ENCODE measurements at places on chromosomes 7 and 10.

DNA sequence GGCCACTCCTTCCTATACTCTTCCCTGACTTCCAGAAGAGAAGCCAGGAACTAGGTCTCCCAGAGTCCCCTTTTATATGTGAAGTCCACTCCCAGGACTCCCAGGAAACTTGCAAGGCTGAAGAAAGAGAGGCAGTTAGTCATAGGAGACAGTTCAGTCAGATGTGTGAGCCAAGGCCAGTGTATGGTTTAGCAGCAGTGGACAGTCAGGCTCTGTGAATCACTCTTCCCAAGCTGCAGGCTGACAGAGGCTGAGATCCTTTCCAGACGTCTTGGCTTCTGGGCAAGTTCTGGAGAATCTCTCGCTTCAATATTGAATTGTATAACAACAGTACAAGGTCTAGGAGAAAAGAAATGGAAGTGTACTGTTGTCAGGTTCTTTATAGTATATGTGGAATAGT is 26.9 kb downstream of the BLVRA start:
- DNase-seq = no peak

DNA sequence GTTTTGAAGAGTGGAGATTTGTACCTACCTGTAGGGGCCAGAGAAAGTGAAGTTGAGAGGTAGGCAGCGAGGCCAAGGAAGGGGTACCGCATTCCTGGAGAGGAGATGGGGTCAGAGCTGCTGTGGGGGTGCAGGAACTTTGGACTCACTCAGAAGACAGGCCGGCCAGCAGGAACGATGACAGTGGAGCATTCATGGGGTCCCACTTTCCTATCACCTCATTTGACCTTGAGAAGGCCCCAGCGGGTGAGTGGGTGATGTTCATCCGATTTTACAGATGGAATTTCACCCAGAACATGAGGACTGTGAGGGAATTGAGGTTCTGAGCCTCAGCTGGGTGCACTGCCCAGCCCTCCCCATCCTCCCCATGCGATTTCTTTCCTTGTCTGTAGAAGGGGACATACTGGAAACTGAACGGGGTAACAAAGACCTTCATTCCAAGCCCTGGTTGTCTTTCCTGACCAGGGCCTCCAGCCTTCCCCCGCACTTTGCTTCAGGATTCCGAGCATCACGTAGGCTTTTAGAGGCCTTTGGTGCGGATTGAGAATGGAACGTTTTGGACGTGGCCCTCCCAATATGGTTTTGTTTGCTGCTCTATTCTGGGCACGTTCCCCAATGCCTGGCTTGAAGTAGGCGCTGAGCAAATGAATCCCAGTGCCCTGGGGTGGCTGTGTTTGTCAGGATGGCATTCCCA is 87.3 kb downstream of the ADCY1 start:
- no peak for DNase-seq

GRCh38 chr10:3750854-3751253 is 34.2 kb downstream of the KLF6 start:
- DNase-seq = no peak

- peak; percentile 70 for DNase-seq
Observed at GRCh38 chr7:30445770-30446169, 32.8 kb downstream of the NOD1 start.

- no peak for DNase-seq
Observed at GRCh38 chr7:116582806-116583444, 58.1 kb downstream of the CAV1 start.

DNA sequence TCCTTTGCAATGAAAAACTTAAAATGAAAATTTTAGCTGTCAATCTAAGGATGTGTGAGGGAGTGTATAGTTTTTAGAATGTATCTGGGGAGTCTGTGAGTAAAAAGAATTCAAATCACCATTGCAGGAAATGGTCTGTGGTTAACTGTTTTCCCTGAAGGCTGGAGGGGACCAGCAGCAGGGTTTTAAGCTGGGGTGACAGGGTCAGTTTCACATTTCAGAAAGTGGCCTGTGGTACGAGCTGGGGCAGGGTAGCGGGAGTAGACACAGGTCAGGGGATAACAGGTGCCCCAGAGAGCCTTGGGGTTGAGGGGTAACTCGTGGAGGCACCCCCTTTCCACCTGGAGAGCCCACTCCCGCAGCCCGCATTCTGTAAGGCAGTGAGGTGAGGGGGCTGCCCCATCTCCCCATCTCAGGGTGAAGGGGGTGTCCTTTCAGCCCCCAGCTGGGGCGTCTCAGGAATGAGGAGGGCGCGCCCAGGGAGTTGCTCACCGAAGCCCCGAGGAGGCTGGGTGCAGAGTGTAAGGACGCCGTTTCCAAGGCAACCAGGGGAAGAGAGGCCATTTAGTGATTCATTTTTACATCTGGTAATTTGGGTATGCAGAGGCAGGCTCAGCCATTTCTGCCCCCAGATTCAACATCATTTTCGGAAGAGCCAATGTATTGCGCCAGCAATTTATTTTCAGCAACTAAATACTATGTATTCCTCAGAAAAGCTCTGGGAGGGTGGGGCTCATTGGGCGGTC is 168.9 kb downstream of the SLIT1 start:
- no peak for DNase-seq

- no peak for DNase-seq
Observed at GRCh38 chr10:99337901-99338300, 8.7 kb downstream of the CNNM1 start.

DNA sequence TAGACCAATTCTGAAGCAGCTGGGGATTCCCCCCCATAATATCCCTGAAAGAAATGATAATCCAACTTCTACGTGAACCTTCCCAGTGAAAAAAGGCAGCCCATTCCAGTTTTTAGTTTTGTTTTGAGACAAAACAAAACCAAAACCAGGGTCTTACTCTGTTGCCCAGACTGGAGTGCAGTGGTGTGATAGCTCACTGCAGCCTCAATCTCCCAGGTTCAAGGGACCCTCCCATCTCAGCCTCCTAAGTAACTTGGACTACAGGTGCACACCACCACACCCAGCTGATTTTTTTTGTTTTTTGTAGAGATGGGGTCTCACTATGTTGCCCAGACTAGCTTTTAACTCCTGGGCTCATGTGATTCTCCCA is 12.5 kb upstream of the ARPC1A start:
- DNase-seq = no peak

DNA sequence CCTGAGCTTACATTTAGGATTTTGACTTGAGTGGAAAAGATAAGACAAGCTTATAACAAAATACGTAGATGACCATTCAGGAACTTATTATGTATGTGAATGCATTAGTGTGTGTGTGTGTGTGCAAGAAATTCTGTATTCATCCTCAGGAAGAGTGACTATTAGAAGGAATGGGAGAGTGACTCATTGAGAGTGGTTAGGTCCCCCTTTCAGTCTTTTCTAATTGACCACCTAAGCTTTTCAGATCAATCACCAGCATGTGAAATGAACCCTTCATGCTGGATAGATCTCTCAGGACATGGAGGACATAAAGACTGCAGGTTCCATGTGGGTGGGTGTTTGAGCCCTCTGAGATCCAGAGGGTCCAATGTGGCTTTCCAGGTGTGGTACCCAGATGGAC is 153.5 kb downstream of the MBL2 start:
- DNase-seq = no peak

Data from CD4-positive, alpha-beta T cell treated with Interleukin-4 for 4 hours (primary cell).